Stimulated activated CD4-positive, alpha-beta T cell treated with anti-CD3 and anti-CD28 coated beads, Interleukin-1b, Interleukin-23, amount 100 ng/mL, for 1 hour (primary cell): ENCODE measurements at places on chromosomes 11 and 22.

DNA sequence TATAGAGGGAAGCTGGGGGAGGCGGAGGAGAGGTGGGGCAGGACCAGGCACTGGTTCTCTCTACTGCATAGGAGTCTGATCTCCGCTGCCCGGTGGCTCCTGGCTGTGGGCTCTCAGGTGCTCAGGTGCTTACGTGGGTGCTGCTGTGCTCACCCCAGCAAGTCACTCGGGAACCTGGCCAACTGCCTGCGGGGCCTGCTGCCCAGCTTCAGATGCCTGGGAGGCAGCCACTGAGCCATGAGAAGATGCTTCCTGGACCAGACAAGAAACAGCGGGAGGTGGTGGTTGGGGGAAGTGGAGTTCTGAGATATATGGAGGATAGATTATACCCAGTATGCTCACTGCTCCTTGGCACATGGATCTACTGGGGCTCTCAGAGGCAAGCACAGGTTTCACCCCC lies 1303.4 kb downstream of the TBC1D22A start:
- DNase-seq, result no peak

GRCh38 chr11:1121331-1121812 lies 36.4 kb upstream of the MUC5AC start:
- DNase-seq, result no peak

DNA sequence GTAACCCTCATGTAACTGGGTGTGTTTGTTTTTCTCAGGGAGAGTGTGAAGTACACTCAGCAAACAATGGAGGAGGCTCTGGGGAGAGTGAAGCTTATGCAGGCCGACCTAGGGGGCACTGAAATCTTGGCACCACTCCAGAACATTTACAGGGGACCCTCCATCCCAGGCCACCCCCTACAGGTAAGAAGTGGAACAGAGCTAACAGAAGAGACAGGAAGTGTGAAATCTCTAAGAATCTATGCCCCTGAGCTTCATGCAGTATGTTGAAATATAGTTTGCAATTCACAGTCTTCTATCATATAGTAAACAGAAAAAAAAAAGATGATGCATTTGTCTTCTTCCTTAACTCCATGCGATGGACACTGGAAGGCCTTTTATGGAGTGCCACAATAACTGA lies 8.4 kb downstream of the VWA5A start:
- no peak for DNase-seq

DNA sequence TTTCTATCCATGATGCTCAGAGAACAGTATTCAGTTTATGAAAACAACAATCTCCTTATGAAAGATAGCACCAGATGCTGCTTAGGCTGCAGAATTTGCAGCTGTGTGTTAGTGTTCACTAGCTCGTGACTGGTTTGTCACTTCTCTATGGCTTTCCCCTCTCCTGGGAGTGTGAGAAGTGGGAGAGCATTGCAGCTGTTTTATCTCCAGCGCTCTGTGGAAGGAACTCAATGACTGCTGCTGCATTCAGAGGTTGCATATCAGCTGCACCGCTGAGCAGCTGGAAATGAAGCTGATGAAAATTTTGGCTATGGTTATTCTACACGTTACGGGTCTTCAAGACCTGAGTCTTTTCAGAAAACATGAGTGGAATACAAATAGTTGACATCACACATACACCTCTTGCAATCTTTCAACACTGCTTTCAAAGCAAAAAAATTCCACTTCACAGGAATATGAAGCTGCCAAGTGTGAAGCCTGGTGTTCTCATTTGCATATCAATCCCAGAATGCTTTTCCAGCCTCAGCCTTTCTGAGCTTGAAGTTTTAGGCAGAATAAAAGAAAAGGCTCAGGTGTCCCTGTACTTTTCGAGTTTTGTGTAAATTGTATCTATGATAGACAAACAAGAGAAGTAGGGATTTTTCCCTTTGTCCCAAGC lies 149.3 kb upstream of the DDI1 start:
- DNase-seq, result no peak

GRCh38 chr11:68398995-68399851 lies 61.3 kb upstream of the PPP6R3 start:
- DNase-seq, result no peak

DNA sequence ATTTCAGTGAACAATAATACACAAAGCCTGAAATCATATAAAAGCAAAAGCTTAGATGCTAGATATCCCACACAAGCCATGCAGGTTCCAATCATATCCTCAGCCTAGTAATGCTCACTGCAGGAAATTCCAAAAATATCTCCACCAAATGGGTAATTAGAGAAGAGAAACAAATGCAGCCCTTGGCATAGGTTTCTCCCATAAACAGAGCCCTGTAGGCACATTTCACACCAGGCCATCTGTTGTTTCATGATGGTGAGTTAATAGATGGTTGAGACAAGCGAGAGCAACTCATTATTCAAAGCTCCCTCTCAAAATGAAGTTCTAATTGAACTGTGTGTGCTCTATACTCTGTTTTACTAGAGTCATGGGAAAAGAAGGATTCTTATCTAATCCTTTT lies 154.6 kb upstream of the TRPC6 start:
- no peak for DNase-seq

DNA sequence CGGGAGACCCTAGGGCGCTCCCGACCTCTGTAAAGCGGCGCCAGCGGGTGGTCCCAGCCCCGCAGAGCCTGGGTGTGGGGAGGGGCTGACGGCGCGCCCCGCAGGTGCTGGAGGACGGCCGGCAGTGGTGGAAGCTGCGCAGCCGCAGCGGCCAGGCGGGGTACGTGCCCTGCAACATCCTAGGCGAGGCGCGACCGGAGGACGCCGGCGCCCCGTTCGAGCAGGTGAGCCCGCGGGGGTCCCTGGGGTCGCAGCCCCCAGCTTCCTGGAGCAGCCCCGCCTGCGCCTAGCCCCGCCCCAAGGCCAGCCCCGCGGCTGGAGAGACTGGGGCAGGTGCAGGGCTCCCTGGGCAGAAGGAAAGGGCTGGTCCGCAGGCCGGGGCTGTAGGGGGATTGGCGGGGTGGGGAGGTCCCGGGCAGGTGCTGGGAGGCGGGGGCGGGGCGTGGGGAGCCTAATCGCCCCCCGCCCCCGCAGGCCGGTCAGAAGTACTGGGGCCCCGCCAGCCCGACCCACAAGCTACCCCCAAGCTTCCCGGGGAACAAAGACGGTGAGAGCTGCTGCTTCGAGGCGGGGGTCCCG lies 19.7 kb downstream of the EPS8L2 start:
- DNase-seq, result no peak

GRCh38 chr11:68550485-68550817 lies 89.9 kb downstream of the PPP6R3 start:
- no peak for DNase-seq

GRCh38 chr11:111983187-111983986 lies 41.8 kb upstream of the DLAT start:
- no peak for DNase-seq

DNA sequence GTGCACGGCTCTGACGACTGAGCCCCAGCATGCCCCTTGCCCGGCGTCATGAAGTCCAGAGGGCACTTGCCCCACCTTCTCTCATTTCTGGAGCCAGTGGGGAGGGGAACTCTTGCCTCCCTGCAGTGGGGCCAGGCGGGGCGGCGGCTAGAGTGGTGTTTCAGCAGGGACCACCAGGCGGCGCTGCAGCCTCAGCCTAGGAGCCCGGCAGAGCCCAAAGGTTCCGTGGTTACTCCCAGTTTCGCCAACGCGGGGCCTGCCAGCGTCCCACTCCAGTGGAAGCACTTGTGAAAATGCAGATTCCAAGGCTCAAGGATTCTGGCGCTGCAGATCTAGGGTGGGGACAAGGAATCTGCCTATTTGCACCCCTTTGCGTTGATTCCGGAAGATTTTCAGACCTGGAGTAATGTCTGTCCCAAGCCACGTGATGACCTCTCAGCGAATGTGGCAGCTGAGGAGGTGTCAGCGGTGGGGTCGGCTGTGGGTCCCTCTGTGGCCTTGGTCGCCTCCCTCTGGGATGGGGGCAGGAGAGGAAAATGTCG lies 55.7 kb downstream of the CD82 start:
- DNase-seq, result no peak

GRCh38 chr11:38460896-38461295 lies 1862.9 kb upstream of the RAG2 start:
- no peak for DNase-seq

DNA sequence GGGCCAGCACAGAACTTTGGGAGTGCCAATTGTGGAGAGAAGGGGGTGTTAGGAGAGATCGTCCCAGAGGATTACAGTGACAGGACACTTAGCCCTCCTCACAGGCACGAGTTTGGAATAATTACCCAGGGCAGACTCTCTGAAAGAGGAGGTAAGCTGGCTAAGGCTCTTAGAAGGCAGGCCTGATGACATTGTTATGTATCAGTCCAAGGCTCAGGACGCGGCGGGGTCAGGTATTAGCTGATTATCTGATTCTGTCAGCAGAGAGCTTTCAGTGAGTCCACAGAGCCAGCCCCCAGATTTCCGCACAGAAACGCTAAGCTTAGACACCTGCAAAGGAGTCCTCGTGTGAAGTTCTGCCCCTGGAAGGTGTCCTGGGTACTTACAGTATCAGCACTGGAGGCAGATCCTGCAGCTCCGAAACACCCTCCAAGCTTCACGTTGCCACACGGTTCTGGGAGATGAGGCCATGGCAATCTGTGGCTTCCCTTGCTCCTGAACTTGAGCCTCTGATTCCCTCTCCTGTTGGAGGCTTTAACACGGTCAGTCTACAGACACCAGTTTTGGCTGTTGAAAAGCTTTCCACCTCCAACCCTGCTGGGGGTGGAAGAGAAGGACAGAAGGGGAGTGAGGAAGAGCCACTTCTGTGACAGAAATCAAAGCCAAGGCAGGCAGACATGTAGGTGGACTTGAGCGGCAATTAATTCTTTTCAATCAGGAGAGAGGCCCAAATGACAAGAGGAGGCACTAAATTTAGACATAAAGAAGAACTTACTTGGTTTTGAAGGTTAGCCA lies 123.6 kb upstream of the CADM1 start:
- no peak for DNase-seq

GRCh38 chr22:29734406-29734805 lies 14.6 kb downstream of the CABP7 start:
- no peak for DNase-seq

DNA sequence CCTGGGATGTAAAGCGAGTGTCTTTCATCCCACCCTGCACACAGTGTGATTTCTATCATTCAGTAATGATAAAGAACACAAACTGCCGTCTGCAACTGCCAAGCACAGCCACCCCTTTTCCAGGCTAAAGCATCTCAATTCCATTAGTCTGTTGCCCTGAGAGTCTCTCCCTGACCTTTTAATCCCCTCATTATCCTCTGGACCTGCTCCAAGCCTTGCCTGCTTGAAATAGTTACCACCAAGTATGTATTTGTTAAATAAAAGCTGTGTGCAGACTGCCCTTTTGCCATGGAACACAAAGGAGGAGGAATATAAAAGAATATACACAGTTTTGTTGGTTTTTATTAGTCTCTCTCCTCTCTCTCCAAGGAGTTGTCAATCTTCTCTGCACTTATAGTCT lies 13.0 kb downstream of the GRAP2 start:
- no peak for DNase-seq

GRCh38 chr22:41991111-41991510 lies 7.5 kb upstream of the WBP2NL start:
- no peak for DNase-seq

- no peak for DNase-seq
Observed at GRCh38 chr22:35070451-35071093, 4.6 kb downstream of the ISX start.

DNA sequence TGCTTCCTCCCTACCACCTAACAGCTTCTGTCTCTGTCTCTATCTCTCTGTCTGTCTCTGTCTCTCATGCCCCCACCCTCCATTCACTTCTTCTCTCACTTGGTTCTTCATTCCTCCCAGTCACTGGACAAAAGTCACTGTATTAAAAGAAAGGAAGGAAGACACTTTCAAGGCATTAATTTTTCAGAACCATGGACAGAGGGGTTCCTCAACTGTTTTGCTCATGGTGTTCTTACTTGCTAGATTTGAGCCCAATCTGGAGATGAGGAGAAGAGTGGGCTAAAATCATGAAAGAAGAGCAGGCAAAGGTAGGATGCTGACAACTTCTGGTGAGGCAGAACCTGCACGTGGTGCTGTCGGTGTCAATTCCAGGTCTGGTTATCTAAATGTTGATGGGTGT lies 116.7 kb upstream of the LARGE1 start:
- no peak for DNase-seq

DNA sequence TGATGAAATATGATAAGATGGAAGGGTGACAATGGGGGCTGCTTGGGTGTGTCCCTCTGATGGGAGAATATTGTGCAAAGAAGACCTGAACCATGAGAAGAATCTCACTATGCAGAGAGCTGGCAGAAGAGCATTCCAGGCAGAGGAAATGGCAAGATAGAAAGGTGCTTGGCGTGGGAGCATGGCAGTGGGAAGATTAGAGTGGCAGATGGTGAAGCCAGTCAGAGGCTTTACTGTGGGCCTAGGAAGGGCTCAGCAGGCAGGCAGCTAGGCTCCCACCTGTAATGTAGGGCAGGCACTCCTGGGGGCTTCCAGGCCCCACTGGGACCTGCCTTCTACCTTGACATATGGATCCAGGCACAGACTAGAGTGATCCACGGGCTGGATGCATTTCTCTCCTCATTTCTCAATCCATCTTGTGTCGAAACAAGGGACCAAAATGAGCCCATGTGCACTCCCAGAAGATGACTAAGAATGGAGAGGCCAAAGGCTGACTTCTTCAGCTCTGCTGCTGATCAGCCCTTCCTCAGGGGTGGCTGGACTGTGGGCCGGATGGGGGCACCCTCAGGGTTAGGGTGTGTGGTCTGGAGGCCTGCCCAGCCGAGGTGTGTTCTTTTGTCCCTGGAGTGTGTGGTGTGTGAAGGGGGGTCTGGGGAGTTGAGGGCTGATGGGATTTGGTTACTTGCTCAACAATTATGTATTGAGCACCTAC lies 88.3 kb downstream of the TSPAN18 start:
- no peak for DNase-seq

- no peak for DNase-seq
Observed at GRCh38 chr11:41612415-41612814, 153.0 kb upstream of the LRRC4C start.

DNA sequence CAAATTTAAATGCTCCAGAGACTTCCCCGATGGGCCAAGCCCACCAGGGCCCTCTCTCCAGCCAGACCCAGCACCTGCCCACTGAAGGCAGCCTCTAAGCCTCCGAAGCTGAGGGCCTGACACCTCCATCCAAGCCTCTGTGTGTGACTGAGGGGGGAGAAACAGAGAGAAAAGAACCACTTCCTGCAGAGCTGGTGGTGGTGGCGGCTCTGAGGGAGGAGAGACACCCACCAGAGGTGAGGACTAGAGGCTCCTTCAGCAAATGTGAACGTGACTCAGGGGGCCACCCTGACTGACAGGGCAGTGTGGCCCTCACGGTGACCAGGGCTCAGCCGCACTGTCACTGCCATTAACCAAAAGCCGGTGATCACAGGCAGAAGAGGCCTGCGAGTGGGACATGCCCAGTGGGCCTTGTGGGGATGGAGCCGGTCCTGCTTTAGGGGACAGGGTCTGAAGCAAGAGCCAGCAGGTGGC lies 31.0 kb upstream of the CD5 start:
- DNase-seq, result no peak

GRCh38 chr11:5626196-5626595 lies 1.4 kb downstream of the TRIM34 start:
- DNase-seq, result no peak

GRCh38 chr11:30508594-30508993 lies 77.6 kb downstream of the MPPED2 start:
- DNase-seq, result no peak
